Cardiac fibroblast (primary cell): ENCODE measurements at places on chromosomes 7 and 10.

- DNase-seq = peak; percentile 97
Measured at GRCh38 chr10:110918269-110918642, 724 bp downstream of the BBIP1 start.

- DNase-seq = peak; percentile 72
Measured at GRCh38 chr7:130966246-130967009, 232.4 kb upstream of the KLF14 start.

DNA sequence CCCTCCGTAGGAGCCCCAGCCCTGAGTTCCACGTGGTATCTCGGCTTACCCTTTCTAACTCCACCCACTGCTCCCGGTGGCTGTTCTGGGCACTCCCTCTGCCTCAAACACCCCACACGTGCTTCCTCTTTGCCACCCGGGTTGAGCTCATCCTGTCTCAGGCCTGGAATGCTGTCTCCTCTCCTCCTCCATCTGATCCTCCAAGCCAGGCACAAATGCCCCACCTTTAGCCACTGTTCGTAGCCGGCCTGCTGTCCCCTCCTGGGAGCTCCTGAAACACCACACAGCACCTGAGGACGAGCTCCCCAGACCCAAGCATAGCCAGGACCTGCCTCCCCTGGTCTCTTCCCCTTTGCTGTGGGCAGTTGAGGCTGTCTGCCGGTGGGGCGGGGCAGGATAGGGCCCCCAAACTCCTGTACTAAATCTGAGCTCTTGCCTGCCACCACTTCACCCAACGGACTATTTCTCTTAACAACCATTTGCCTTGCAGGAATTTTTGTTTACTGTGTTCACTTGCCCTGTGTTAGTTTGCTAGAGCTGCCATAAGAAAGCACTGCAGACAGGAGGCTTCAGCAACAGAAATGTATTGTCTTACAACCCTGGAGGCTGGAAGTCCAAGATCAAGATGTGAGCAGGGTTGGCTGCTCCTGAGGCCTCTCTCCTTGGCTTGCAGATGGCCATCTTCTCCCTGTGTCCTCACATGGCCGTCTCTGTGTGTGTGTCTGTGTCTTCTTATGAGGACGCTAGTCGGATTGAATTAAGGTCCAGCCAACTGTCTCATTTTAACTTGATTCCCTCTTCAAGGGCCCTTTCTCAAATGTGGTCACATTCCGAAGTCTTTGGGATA lies 58.3 kb upstream of the SHH start:
- no peak for DNase-seq

DNA sequence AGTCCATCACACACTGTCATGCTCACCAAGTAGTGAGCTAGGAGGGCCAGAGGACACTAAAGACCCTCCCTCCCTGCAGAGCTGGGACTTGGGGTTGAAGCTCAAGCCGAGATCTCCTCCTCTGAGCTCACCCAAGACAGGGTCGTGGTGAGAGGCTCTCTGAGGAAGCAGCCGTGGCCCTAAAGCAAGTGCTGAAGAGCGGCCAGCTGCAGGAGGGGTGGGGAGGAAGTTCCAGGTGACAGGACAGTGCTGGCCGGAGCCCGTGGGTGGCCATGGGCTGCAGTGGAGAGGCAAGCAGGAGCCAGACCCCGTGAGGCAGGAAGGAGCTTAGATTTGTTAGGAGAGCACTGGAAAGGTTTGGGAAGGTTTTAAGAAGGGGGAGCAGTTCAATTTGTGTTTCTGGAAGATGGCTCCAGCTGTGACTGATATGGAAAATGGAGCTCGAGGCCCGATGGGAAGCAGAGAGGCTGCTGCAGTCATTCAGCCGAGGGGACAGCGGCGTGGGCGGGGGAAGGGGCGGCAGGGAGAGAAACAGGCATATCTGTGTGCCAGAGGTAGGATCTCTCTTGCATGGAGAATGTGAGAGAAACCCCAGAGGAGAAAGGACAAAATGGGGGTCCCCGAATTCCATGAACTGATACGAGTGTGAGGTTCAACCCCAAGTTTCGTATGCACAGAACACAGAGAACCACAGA lies 26.9 kb upstream of the DNAAF5 start:
- DNase-seq = no peak

DNA sequence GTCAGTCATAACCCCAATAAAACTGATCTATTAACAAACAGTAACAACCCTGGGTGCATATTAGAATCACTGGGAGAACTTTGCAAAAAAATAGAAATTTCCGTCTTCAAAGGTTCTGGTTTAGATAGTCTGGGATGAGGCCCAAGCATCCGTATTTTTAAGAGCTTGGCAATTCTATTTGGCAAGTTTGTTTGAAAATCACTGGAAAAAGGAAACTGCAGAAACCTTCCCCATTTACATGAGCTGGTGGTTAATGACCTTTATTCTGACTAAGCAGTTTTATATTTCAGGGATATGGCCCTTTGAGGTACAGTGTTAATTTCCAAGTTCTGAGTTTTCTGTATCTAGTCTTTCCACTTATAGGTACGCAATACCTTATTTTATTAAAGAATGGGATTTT lies 115.8 kb upstream of the PRR15 start:
- DNase-seq = no peak

DNA sequence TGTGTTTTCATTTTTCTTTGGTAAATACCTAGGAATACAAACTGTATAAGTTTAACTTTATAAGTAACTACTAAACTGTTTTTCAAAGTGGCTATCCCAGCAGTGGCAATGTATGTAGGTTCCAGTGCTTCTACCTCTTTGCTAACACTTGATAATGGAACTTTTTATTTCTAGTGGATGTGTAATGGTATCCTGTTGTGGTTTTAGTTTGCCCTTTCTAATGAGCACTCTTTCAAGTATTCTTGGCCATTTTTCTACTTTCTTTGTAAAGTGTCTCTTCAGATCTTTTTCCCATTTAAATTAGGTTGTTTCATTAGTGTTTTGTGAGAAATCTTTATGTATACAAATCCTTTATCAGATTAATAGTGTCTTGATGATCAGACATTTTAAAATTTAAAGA lies 4.6 kb downstream of the KIF20B start:
- peak; percentile 31 for DNase-seq

- DNase-seq = peak; percentile 24
Measured at GRCh38 chr7:102463841-102464576, 654 bp downstream of the ALKBH4 start.

DNA sequence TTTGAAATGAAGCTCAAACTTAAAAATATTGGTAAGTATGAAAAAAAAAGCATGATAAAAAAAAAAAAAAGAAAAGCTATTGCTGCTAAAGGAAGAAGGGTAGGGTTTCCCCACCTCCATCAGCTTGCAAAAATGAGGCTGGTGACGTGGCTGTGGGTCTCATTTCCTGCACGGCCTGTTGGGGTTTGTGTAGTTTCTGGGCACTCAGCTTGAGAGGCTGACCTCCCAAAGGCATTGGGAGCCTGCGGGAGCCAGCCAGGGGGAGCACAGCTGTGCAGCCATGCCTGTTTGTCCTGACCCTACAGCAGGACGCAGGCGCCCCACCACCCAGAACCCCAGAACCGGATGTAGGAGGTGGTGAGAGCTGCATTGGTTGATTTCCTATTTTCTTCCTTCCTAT lies 48.8 kb upstream of the CARD11 start:
- DNase-seq = peak; percentile 21

DNA sequence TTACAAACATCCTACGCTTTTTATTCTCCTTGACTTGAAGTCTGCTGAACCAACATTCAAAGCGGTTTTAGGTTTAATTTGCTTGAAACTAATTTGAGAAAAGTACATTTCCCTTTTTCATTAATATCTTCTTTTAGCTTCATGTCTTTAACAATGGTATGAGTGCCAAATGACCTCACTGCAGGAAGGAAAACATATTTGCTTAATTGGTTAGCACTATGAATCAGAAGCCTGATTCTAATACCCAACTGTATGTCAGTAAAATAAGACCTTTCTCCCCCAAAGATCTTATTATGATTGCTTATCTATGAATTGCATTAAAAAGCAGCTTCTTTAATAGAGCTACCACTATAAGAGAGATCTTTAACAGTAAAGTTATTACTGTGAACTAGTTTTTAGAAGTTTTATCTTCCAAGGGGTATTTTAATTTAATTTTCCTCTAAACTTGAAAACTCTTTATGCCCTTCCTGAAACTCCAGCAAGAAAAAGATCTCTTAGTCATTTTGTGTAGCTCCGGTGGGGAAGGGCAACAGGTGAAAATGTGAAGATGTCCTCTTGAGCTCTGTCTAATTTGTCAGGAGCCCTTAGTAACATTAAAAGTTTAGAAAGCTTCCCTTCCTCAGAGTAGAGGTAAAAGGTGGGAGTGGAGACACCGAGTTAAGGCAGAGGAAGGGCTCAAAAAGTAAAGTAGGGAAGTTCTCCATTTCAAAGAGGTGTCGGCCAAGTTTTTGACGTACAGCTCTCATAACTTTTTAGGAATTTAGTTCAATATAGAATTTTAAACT lies 6.1 kb downstream of the COL1A2 start:
- peak; percentile 33 for DNase-seq

DNA sequence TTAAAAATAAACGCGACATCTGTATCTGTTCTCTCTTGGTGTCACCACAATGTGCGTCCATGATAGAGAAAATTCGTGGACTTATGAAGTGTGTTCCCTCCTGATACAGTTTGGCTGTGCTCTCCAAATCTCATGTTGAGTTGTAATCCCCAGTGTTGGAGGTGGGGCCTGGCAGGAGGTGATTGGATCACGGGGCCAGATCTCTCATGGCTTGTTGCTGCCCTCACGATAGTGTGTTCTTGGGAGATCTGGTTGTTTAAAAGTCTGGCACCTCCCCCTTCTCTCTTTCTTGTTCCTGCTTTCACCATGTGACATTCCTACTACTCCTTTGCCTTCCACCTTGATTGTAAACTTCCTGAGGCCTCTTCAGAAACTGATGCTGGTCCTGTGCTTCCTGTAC lies 229.4 kb upstream of the MYO3A start:
- DNase-seq = no peak

GRCh38 chr10:100489396-100489795 lies 26.6 kb downstream of the WNT8B start:
- no peak for DNase-seq

GRCh38 chr7:84492098-84493034 lies 297.8 kb upstream of the SEMA3A start:
- DNase-seq = no peak

GRCh38 chr10:48885376-48885775 lies 54.3 kb downstream of the LRRC18 start:
- peak; percentile 13 for DNase-seq

- DNase-seq = peak; percentile 56
Measured at GRCh38 chr10:127196282-127197153, at the start of gene INSYN2A. TSS of gene INSYN2A (minus strand) at chr10:127196591. CDS start at chr10:127176395, 20,196 bp downstream.

GRCh38 chr7:96826089-96826488 lies 116.4 kb upstream of the SEM1 start:
- peak; percentile 8 for DNase-seq

DNA sequence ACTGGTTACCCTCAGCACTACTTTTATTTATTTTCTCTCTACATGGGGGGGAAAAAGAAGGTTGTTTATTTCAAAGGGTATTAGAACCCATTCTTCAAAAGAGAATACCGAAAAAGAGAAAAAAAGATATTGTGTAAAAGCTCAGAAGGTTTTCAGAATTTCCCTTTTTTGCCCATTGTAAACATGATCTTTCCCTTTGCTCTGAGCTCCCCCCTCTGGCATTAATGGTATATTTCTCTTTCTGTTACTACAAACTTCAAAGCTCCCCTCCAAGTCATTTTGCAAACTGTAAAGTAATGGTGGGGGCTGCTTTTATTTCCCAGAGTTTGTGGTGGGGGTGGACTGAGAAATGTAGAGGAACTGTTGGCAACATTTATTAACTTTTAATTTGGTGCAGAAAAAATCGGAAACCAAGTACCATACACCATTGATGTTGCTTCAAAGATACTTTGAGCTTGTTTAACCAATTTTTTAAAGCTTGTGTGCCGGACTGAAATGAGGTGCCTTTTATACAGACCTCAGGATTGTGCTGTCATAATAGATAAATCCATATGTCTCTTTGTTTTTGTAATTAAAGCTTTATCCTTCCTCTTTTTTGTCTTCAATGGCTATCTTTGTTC lies 181.5 kb downstream of the EXOC4 start:
- DNase-seq = peak; percentile 65

- DNase-seq = peak; percentile 79
Measured at GRCh38 chr7:156725073-156725472, 84.5 kb downstream of the RNF32 start.

DNA sequence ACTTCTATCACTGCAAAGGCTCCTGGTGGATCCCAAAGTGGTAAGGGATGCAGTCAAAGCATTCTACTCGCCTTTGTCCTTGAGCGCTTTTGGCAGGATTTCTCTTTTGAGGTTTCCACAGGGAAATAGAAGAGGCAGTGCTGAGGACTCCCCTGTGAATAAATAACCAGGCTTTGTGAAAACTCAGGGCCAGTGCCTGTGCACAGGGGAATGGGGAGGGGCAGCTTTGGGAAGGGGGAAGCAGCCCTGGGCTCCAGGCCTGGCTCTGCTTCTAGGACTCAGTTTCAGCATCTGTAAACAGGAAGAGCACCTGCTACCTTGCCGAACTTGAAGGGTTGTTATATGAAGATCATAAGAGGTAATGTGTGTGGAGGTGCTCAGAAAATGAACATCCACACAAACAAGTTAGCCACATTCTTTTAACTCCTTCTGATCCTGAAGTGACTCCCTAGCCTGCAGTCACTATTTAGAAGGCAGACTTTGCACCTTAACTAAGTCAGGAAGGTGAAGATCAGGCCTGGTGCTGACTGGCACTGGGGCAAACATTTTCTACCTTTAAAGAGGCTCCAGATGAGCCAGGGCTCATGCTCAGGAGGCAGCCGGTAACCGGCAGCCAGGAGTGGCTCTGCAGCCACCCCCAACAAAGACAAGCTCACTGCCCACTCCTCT lies 22.5 kb upstream of the MMP21 start:
- no peak for DNase-seq

- DNase-seq = peak; percentile 54
Measured at GRCh38 chr7:127582361-127582760, 3.0 kb downstream of the GCC1 start.

DNA sequence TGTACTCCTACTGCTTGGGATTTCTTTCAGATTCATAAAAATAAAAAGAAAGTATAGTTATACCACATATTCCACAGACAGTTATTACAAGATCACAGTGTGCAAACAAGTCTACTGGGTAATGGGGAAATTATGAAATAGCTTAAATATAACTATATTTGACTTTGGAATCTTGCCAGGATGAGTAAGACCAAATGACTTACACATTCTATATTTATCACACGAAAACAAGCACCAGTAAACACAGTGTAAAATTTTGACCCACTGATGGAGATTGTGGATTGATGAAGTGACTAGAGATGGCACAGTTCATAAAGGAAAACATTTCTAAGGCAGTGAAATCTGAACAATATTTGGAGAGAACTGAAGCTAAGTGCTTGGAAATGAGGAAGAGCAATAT lies 339.7 kb downstream of the THSD7A start:
- peak; percentile 58 for DNase-seq

DNA sequence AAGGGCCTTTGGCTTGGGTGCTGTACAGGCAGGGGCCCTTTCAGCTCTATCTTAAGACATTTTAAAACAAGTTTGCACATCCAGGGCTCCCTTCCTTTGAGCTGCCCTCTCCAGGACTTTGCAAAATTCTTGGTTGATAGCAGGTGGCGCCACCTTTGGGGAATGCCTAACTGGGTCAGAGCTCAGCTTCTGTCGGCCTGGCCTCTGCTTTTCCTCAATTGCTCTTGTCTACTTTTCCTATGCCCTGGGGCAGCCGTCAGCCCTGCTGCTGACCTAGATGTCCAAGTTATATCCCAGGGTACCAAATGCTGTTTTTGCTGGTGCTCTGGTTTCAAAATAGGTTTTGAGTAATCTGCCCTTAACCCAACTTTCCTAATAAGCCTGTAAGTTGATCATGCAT lies 65.8 kb downstream of the APBB1IP start:
- no peak for DNase-seq
